ENCODE measurements at places on chromosomes 6 and 20.

GRCh38 chr6:36912030-36912454 is 26.3 kb downstream of the C6orf89 start:
- no peak for DNase-seq

- no peak for DNase-seq
Observed at GRCh38 chr20:17142666-17143065, 84.2 kb upstream of the PCSK2 start.

DNA sequence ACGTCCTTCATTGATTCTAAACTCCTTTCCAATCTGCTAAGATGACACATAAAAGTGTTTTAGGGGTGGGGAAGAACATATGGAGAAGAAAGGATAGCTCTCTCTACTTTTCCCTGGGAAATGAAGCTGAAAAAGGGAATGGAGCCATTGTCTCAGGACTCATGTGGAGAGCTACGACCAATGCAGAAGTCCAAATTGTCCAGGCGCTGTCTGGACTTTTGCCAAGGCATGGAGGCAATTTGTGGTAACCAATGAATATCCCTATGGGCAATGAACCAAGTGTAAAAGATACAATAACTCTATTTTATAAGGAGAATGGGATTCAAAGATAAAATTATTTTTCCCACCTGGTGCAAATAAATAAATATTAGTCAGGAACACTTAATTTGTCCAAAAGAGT is 16.1 kb downstream of the FBXL4 start:
- DNase-seq: no peak

- no peak for DNase-seq
Observed at GRCh38 chr20:19968466-19969073, 48.6 kb upstream of the NAA20 start.

GRCh38 chr6:39520411-39520810 is 197.9 kb upstream of the KCNK16 start:
- DNase-seq: no peak
